Upper lobe of right lung (tissue), 1 donor: ENCODE measurements at places on chromosomes 3 and 15. TPM values are rescaled to one million over a fixed set of nuclear protein-coding genes. Genes with fewer than 3 reads are reported as not detected.

- H3K36me3 ChIP-seq: no peaks in the 10 kb centered on the region
- H3K27me3 ChIP-seq: no peaks in the 10 kb centered on the region
- peaks cover 14% of the 10 kb centered on the region for H3K4me1 ChIP-seq
- no peak overlapping the region for H3K27ac ChIP-seq
Observed at GRCh38 chr15:79007066-79007465, 62.2 kb upstream of the CTSH start.

The ZNF80 gene
- not detected for total RNA-seq

- H3K36me3 ChIP-seq: no peaks in the 10 kb centered on the region
- H3K27me3 ChIP-seq: no peaks in the 10 kb centered on the region
- no peak for DNase-seq
- H3K27ac ChIP-seq: peak overlapping the region; percentile 70
Observed at GRCh38 chr15:101068961-101069653, 149.9 kb downstream of the LRRK1 start.

- no peak for DNase-seq
- H3K4me3 ChIP-seq: no peak overlapping the region
- peaks cover 44% of the 10 kb centered on the region for H3K4me1 ChIP-seq
- H3K27ac ChIP-seq: peak overlapping the region; percentile 47
Observed at GRCh38 chr15:64009798-64010261, 36.5 kb downstream of the DAPK2 start.

- H3K27me3 ChIP-seq: no peaks in the 10 kb centered on the region
- H3K27ac ChIP-seq: no peak overlapping the region
- H3K4me3 ChIP-seq: no peak overlapping the region
- no peaks in the 10 kb centered on the region for H3K36me3 ChIP-seq
Observed at GRCh38 chr15:101470548-101471239, 18.8 kb downstream of the PCSK6 start.

DNA sequence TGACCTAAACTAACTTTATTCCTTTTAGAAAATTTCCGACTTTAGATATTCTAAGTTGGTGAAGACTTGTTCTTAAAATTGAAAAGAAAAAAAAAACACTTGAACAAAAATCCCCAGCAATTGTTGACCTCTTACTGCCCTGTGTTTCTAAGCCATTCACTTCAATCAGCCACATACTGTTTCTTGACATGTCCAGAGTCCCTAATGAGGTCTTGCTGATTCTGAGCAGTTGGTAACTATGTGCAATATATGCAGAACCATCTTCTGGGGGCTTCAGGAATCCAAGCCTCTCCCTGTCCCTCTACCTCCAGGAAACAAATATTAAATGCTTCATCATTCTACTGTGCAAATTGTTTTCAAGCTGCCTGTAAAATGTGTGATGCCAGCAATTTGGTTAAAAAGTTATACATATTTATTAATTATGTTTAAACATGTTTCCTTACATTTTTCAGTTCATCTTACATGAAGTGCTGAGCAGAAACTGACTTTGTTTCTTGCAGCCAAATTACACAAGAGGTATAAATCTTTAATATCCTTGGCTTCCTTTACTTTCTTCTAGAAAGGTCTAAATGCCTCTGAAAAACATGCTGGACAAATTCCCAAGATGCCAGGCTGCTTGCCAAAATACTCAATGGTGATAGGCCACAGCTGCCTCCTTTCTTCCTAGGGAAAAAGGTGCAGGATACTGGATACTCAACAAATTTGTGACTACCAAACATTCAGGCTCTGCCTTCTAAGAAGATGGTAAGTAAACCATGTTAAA, 19.8 kb upstream of the GYG1 start:
- no peak for DNase-seq
- no peaks in the 10 kb centered on the region for H3K36me3 ChIP-seq
- H3K27ac ChIP-seq: no peak overlapping the region
- H3K4me1 ChIP-seq: no peaks in the 10 kb centered on the region
- no peaks in the 10 kb centered on the region for H3K27me3 ChIP-seq

DNA sequence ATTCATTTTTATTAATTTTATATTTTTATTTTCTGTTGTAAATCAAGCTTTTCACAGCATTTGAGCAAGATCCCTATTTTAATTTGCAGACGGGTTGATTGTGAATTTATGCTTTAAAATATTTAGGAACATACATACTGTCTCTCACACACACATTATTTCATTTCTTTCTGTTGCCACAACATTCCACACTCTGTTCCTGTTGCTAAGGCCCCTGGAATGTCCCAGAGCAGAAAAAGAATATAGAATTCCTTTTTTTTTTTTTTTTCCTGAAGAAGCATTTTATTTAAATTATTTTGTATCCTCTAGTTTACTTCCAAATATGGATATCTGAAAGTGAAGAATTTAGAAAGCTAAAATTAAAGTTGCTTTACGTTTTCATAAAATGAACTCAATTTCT, 36.8 kb upstream of the SCAANT1 start:
- DNase-seq: no peak
- H3K36me3 ChIP-seq: peaks cover 5% of the 10 kb centered on the region
- H3K4me3 ChIP-seq: no peak overlapping the region
- no peak overlapping the region for H3K27ac ChIP-seq
